ENCODE measurements at places on chromosomes 13 and 19.

- H3K27ac ChIP-seq: no peak overlapping the region
- H3K4me3 ChIP-seq: no peak overlapping the region
Observed at GRCh38 chr13:48939728-48940127, 36.0 kb upstream of the FNDC3A start.

DNA sequence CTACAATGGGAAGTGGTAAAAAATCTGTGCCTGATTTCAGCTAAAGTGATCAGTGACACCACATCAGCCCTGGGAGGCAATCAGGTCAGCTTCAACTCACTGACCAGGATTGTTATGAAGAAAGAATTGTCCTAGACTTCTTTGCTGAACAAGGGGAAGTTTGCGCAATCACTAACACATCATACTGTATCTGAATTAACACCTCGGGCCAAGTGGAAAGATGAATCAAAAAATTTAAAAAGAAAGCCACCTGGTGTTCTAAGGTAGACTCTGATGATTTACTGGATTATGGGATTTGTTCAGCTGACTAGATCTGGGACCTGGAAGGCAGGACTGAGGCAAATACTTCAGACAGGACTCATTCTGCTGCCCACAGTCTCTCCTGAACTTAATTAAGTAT is 161.8 kb downstream of the DIAPH3 start:
- no peaks in the 10 kb centered on the region for H3K4me1 ChIP-seq
- H3K36me3 ChIP-seq: no peaks in the 10 kb centered on the region
- DNase-seq: no peak
- H3K27ac ChIP-seq: no peak overlapping the region
- H3K27me3 ChIP-seq: no peaks in the 10 kb centered on the region

DNA sequence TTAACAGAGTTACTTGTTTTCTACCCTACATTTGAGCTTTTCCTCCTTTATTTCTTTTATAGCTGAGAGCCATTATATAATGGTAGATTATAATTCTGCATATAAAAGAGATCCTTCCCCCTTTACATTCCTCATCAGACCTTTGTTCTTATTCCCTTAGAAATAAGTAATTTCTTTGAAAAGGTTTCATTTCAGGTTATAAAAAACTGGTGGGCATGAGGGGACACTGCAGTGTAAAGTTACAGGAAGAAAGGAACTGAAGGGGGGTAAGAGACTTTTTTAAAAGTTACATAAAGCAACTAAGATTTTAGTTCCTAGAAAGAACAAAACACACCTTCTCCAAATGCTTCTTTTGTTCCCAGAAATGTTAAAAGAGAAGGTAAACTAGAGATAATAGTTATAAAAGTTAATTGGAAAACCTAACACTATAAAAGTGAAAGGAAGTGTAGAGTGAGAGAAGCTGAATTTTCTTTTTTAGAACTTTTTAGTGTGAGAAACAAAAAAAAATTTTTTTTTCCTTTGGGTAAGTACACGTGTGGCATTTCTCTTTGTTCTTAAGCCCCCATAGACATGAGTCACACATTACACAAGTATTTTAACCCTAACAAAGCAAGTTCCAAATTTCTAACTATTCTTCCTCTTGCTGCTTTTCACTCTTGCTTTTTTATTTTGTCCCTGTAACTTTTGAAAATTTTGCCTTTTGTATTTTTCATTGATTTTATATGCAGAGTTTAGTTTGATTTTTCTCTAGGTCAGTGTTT is 106.4 kb upstream of the MLNR start:
- peaks cover 30% of the 10 kb centered on the region for H3K4me1 ChIP-seq
- H3K27ac ChIP-seq: peak overlapping the region; percentile 81
- H3K36me3 ChIP-seq: peaks cover 4% of the 10 kb centered on the region
- peak overlapping the region; percentile 59 for H3K4me3 ChIP-seq
- peak; percentile 59 for DNase-seq

GRCh38 chr13:23609874-23610576 is 39.8 kb downstream of the TNFRSF19 start:
- peak; percentile 19 for DNase-seq
- peaks cover 2% of the 10 kb centered on the region for H3K27me3 ChIP-seq
- H3K27ac ChIP-seq: peak overlapping the region; percentile 69
- no peaks in the 10 kb centered on the region for H3K36me3 ChIP-seq
- peaks cover 27% of the 10 kb centered on the region for H3K4me1 ChIP-seq

DNA sequence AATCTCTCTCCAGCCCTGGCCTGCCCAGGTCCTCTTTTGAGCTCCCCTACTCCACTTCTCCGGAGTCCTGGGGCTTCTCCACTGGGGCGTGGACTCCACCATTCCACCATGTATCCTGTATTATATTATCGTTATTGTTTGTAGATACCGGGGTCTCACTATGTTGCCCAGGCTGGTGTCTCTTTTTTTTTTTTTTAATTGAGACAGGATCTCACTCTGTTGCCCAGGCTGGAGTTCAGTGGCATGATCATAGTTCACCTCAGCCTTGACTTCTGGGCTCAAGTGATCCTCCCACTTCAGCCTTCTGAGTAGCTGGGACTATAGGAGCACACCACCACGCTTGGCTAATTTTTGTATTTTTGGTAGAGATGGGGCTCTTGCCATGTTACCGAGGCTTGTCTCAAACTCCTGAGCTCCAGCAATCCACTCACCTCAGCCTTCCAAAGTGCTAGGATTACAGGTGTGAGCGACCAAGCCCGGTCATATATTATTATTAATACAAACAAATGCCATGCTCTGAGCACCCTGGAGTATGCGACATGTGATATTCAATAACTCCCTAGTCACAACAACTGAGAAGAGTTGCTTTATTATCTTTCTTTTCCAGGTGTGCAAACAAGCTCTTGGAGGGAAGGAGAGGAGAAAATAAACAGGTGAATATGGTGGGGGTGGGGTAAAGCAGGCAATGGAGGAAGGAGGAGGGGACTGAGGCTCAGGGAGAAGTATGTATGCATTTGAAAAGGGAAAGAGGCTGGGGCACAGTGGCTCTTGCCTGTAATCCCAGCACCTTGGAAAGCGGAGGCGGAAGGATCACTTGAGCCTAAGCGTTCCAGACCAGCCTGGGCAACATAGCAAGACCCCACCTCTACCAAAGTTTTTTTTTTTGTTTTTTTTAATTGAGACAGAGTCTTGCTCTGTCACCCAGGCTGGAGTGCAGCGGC is 2.8 kb upstream of the CERS4 start:
- no peak overlapping the region for H3K4me3 ChIP-seq
- no peak overlapping the region for H3K27ac ChIP-seq
- H3K36me3 ChIP-seq: no peaks in the 10 kb centered on the region
- H3K27me3 ChIP-seq: peaks cover 4% of the 10 kb centered on the region
- H3K4me1 ChIP-seq: peaks cover 2% of the 10 kb centered on the region

DNA sequence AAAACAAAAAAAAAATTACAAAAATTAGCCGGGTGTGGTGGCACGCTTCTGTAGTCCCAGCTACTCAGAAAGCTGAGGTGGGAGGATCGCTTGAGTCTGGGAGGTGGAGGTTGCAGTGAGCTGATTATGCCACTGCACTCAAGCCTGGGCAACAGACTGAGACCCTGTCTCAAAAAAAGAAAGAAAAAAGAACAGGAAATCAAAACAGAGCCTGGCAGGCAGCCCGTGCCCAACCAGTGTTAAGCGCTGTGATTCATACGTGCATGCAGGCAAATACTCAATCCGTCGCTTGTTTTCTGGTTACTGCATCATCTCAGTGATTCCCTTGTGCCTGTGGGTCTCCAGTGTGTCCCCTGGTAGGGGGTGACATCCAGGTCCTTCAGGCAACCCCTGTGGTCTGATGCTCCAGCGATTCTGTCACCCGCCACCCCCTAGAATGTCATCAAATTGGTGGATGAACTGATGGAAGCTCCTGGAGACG is 18.1 kb downstream of the DDX39A start:
- H3K4me1 ChIP-seq: no peaks in the 10 kb centered on the region
- no peaks in the 10 kb centered on the region for H3K27me3 ChIP-seq
- H3K27ac ChIP-seq: no peak overlapping the region
- DNase-seq: no peak
- H3K36me3 ChIP-seq: no peaks in the 10 kb centered on the region

GRCh38 chr13:58085819-58086218 is 454.3 kb downstream of the PCDH17 start:
- H3K27ac ChIP-seq: no peak overlapping the region
- H3K4me3 ChIP-seq: no peak overlapping the region
- DNase-seq: no peak
- no peaks in the 10 kb centered on the region for H3K27me3 ChIP-seq

DNA sequence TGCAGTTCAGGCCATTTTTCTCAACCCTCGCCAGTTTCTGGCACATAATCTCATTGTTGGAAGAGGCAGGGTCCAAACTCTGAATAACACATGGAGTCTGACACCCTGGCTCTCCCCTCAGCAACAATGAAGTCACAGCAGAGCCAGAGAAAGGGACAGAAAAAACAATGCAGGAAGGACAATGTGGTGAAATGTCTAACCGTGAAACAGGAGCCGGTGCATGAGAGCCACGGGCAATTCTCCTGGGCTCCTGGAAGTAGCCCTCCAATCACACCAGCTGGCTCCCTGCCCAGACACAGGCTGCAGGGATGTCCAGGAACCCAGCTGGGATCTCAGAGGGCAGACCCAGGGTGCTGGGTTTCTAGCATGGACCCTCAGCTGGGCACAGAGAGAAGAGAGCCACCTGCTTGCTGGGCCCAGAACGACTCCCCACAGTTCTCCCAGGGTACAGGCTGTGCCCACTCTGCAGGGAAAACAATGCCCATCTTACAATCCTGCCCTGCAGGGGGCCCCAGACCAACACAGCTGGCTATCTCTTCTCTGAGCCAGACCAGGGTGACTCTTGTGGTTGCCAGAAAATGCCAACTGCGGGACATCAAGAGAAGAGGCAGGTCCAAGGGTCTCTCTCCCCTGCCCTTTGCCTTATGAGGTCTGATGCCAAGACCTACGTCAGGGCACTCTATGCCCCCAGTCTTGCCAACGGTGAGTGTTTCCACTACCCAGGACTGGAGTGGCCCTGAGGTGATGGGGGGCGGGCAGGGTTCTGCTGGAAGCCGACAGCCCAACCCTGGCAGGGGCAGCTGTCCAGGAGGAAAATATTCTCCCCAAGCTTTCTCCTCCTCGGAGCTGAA is 64.5 kb downstream of the CEBPG start:
- H3K4me3 ChIP-seq: no peak overlapping the region
- no peaks in the 10 kb centered on the region for H3K27me3 ChIP-seq
- H3K27ac ChIP-seq: no peak overlapping the region

GRCh38 chr19:48646001-48646721 is at the start of gene CA11:
Gene CA11, minus strand, starts transcription at chr19:48646187. Its CDS starts 555 bp downstream, at chr19:48645632.
- no peak within 1 kb of the TSS for H3K27ac ChIP-seq
- peak; percentile 84 for DNase-seq
- H3K4me3 ChIP-seq: peak within 1 kb of the TSS; percentile 40
- H3K36me3 ChIP-seq: no peaks in the 10 kb centered on the region
- H3K4me1 ChIP-seq: peaks cover 9% of the 10 kb centered on the region

GRCh38 chr13:21481359-21481758 is 22.3 kb upstream of the ZDHHC20 start:
- no peaks in the 10 kb centered on the region for H3K27me3 ChIP-seq
- no peak for DNase-seq
- no peak overlapping the region for H3K4me3 ChIP-seq
- H3K4me1 ChIP-seq: peaks cover 2% of the 10 kb centered on the region
- no peak overlapping the region for H3K27ac ChIP-seq

GRCh38 chr19:38228005-38228377 is 4.0 kb upstream of the DPF1 start:
- no peak overlapping the region for H3K27ac ChIP-seq
- H3K4me1 ChIP-seq: peaks cover 12% of the 10 kb centered on the region

Measured in endothelial cell of umbilical vein (primary cell).